ENCODE measurements at places on chromosomes 1 and 21. TPM values are rescaled to one million over a fixed set of nuclear protein-coding genes. Genes with fewer than 3 reads are reported as not detected.

DNA sequence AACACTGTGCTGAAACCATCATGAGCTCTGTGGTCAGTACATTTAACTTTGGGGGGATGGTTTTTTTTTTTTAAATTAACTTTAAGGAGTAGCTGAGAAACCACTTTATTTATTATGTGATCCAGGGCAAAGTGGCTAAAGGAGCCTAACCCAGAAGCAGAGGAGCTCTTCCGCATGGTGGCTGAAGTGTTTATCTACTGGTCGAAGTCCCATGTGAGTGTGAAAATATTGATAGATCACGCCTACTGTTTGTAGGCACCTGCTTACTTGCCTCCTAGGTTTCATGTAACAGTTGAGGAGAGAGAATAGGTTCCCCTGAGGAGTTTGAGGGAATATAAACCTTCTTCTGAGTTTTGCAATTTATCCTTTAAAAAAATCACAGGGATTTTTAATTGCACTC lies 181.4 kb downstream of the ZP4 start:
- DNase-seq = no peak

DNA sequence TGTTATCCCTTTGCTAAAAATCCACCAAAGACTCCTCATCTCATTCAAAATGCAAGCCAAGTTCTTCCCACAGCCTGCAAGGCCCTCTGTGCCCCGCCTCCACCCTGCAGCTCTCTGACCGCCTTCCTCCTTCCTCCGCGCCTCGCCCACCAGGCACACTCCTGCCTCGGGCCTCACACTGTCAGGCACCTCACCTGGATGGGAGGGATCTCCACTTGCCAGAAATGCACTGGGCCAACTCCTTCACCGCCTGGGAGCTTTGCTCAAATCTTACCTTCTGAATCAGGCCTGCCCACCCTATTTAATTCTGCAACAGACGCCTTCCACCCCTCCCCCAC lies 26.2 kb downstream of the PGBD5 start:
- no peak for DNase-seq

GRCh38 chr1:233490488-233490887 lies 123.4 kb upstream of the KCNK1 start:
- no peak for DNase-seq

DNA sequence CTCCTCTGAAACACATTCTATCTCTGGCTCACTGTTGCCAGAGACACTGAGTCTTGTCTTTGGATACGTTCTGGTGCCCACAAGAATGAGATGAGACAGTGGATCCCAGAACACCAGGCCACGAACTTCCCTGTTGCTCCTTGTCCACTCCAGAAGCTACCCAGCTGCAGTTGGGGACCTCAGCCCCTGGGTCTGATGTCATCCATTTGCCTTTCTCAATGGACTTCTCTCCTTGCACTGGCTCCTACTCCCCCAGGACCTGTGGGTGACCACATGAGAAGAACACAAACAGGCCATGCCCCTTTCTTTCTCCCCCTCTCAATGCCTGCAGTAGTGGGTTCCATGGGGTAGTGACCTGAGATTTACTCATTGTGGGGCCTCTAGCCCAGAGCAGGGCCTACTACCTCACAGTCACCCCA lies 5.9 kb downstream of the NBPF1 start:
- no peak for DNase-seq

- no peak for DNase-seq
These were observed 3.9 kb downstream of the ID3 start for GRCh38 chr1:23555270-23555985.

DNA sequence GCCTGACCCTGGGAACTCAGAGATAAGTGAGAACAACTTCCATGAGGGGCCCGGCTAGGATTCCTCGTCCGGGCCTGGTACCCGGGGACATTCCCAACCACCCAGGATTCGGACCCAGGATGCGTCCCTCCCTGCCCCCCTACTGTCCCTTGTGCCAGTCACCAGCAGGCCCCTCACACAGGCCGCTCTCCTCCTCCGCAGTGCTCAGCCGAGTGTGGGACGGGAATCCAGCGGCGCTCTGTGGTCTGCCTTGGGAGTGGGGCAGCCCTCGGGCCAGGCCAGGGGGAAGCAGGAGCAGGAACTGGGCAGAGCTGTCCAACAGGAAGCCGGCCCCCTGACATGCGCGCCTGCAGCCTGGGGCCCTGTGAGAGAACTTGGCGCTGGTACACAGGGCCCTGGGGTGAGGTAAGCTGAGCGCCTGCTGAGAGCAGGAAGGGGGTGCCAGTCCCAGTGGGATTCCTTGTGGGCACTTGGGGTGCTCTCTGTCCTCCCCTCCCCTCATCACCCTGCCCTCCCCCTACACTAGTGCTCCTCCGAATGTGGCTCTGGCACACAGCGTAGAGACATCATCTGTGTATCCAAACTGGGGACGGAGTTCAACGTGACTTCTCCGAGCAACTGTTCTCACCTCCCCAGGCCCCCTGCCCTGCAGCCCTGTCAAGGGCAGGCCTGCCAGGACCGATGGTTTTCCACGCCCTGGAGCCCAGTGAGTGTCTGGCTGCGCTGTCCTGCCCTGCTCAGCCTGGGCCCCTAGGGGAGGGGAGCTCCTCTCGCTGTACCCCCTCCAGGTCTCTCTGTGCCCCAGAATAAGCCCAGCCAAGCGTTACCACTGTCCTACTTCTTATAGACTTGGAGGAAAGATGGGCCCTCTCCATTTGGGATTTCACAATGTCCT lies 9.8 kb downstream of the ADAMTSL4 start:
- no peak for DNase-seq

- no peak for DNase-seq
These were observed 181.1 kb downstream of the PBX1 start for GRCh38 chr1:164740000-164740526.

GRCh38 chr1:218478336-218478735 lies 133.2 kb downstream of the TGFB2 start:
- no peak for DNase-seq

- no peak for DNase-seq
These were observed 57.0 kb downstream of the SLC22A15 start for GRCh38 chr1:116033322-116033721.

- no peak for DNase-seq
These were observed 8.9 kb downstream of the LSS start for GRCh38 chr21:46219591-46220239.

DNA sequence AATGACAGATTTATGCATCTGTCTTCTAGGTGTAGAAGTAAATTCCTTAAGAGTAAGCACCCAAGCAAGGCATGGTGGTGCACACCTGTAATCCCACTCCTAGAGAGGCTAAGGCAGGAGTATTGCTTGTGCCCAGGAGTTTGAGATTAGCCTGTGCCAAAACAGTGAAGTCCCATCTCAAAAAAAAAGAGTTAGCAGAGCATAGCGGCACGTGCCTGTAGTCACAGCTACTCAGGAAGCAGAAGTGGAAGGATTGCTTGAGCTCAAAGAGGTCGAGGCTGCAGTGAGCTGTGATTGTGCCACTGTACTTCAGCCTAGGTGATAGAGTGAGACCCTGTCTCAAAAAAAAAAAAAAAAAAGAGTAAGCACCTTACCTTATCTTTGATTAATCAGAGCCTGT lies 15.1 kb upstream of the TIPRL start:
- DNase-seq = no peak

- no peak for DNase-seq
These were observed 55.0 kb downstream of the TRABD2B start for GRCh38 chr1:47942240-47942629.

- DNase-seq = no peak
These were observed 12.7 kb upstream of the EIF4G3 start for GRCh38 chr1:21189421-21189820.

Gene SLC45A1
- polyA plus RNA-seq = not detected

Gene FCRLA
- polyA plus RNA-seq = 339 TPM

Gene FBLIM1
- not detected for polyA plus RNA-seq

Gene HES3
- polyA plus RNA-seq = not detected

Data from GM12878 (cell line).